Right lobe of liver (tissue), 6 donors: ENCODE measurements at places on chromosomes 1 and 21.

DNA sequence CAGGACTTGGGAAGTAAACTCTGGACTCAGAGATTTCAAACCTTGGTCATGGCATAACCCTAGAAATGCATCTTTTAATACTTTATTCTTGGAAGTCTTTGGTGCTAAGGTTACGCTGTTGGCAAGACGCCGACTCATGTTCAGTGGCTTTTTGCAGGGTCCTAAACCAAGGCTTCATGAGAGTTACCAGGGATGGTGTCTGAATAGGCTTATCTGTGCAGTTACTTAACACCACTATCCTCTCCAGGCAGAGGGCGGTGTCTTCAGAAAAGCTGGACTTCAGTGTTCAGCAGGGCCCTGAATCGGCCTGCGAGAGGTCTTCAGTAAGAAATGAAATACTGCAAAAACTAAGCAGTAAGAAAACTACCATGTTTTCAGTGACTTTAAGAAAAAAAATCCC is 58.3 kb downstream of the SIM2 start:
- no peak for DNase-seq
- peaks cover 3% of the 10 kb centered on the region for H3K36me3 ChIP-seq
- no peak overlapping the region for H3K27ac ChIP-seq
- H3K27me3 ChIP-seq, result no peaks in the 10 kb centered on the region

- no peaks in the 10 kb centered on the region for H3K4me1 ChIP-seq
- no peak overlapping the region for H3K4me3 ChIP-seq
- no peak for DNase-seq
- H3K27ac ChIP-seq, result no peak overlapping the region
These were observed 373.9 kb downstream of the VAV3 start for GRCh38 chr1:107590900-107591622.

DNA sequence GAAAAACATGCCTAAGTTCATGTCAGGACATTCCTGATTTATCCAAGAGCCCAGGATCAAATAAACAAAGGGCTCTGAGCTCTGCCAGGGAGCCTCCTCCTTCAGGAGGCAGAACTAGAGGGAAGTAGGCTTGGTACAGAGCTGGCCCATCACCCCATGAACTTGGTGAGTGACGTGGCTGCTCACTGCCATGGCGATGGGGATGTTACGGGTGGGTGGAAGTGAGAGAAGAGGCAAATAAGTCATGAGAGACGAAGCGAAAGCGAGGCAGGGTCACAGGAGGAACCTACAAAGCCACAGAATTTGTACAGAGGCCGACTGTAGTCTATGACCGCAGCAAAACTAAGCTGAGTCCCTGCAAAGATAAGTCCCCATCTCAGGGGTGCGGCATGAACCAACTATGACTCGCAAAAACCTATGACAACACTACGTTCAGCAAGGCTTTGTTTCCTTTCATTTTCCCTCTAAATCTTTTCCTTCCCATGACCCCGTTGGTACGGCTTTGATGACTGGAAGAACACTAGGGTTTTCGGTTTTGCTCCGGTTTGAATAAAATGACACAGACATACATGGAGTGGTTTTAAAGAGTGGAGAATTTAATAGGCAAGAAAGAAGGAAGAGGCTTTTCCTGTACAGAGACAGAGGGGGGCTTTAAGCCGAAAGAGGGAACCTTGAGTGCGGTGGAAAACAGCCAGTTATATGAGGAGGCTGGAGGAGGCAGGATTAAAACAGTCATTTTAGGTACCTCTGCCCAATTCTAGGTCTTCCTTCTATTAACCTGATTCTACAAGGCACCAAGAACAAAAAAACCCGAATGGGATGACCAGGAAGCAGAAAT is 74.1 kb downstream of the CD46 start:
- H3K27ac ChIP-seq, result peak overlapping the region; percentile 99
- H3K4me3 ChIP-seq, result peak overlapping the region; percentile 66
- no peaks in the 10 kb centered on the region for H3K36me3 ChIP-seq
- H3K4me1 ChIP-seq, result peaks cover 9% of the 10 kb centered on the region
- peak; percentile 73 for DNase-seq

- H3K27me3 ChIP-seq, result no peaks in the 10 kb centered on the region
- H3K36me3 ChIP-seq, result no peaks in the 10 kb centered on the region
- H3K4me3 ChIP-seq, result no peak overlapping the region
- H3K4me1 ChIP-seq, result no peaks in the 10 kb centered on the region
- no peak for DNase-seq
- no peak overlapping the region for H3K27ac ChIP-seq
These were observed 21.3 kb upstream of the PGBD2 start for GRCh38 chr1:248884632-248885295.
